Activated T-helper 1 cell treated with anti-CD3 and anti-CD28 coated beads, Interleukin-12 subunit alpha, Interleukin-12 subunit beta, Interleukin-2, Interleukin-4 antibody, amounts not matched to agents 30 ng/mL and 10 ng/mL and 1 ng/mL, durations not matched to agents 14 hours and 24 hours and 36 hours (primary cell): ENCODE measurements at places on chromosomes 16 and 17.

DNA sequence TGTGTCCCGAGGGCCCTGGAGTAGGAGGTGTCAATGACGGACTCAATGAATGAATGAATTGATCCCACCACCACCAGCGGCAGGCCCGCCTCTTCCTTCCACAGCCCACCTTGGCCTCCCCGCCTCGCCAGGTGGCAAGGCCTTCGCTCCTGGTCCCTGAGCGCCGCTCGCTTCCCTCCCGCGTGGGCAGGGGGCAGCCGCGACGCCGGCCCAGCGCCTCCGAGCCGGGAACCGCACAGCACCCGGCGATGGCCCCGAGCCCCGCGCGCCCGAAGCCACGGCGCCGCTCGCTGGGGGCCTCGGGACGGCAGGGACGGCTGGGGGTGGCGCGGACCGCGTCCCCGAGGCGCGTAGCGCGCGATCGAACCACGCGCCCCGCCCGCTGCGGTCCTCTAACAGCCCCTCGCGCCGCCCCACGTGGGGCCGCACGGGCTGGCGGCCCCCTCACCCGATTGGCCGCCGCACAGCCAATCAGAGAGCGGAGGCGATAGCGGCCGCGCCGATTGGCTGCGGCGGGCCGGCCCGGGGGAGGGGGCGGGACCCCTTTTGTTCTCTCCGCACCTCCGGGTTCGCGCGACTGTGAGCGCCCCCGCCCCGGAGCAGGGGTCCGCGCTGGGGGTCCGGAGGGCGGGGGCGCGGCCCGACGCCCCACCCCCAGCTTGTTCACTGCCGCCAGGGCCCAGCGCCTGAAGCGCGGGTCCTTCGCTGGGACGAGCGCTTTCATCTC is 31.4 kb downstream of the ACTG1 start:
- DNase-seq, result peak; percentile 63

- no peak for DNase-seq
Measured at GRCh38 chr17:11917415-11917814, 79.9 kb downstream of the ZNF18 start.

GRCh38 chr17:35448214-35448898 is at the start of gene SLFN13:
Gene SLFN13, minus strand, starts transcription at chr17:35448766. Its CDS starts 3,086 bp downstream, at chr17:35445680.
- peak; percentile 84 for DNase-seq

- no peak for DNase-seq
Measured at GRCh38 chr16:11232302-11232851, 23.6 kb downstream of the SOCS1 start.

GRCh38 chr17:29714146-29714545 is 91.4 kb upstream of the CORO6 start:
- DNase-seq, result no peak

DNA sequence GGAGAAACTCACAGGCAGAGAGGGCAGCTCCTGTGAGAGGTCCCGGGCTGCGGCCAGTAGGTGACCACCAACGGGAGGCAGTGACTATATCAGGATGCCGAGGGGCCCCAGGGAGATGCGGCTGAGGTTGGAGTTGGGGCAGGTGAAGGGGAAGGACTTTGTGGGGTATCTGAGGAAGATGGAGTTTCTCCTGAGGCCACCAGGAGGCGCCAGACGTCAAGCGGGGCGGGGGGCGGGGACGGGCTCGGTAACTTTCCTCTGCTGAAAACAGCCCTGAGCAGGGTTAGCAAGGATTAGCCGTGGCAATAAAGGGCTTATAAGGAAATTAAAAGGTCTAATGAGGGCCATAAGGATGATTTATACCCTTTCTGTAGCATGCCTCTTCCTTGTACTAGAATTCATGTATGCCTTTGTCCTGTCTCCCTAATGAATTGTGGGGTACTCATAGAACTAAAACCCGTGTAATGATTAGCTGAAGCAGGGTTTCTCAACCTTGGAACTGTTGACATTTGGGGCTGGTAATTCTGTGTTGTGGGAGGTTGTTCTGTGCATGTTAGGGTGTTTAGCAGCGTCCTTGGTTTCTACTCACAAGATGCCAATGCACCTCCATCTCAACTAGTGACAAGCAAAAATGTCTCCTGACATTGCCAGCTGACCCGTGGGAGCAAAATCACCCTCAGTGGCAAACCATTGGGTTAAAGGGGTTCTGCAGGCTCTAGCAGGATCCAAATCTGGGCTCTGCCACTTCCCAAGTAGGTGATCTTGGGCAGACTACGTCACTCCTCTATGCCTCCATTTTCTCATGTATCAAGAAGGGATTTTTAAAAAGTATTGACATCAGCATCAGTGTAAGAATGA is 74.8 kb upstream of the GRIN2A start:
- DNase-seq, result peak; percentile 6

DNA sequence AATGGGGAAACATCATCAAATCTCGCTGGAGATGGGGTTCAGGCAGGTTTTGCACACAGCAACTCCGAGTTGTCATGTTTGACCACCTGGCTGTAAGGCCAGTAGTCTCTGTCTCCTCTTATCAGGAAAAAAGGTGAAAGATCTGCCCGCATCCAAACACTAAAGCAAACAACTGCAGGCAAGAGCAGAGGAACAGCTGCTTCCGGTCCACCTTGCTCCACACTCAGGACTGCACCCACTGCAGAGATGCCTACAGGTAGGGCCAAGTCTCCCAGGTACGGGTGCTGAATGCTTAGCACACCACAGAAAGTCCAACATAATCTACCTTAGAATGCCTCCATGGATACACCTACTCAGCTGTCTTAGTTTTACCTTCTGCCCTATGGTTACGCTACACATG is 7.3 kb downstream of the TEX2 start:
- DNase-seq, result no peak

DNA sequence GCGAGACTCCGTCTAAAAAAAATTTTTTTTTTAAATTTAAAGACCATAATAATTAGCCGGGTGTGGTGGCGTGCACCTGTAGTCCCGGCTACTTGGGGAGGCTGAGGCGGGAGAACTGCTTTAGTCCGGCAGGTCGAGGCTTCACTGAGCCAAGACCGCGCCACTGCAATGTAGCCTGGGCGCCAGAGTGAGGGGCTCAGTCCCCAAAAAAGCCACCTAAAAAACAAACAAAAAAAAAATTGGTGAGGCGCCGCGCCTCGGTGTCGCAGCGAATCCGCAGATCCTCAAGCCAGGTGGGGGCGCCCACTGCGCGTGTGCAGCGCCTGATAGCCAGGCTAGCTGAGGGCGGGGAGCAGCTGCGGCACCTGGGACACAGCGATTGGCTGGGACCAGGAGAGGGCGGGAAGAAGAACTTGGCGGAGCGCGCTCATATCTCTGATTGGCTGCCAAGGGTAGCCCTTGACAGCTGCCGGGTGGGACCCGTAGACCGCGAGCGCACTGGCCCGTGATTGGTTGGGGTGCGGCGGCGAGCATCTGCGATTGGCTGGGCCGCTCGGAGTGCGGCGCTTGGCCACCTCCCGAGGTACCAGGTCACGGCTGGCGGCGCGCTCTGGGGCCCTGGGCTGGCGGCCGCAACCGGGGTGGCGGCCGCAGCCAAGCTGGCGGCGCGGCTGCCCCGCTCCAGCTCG is 9.0 kb upstream of the CLDN9 start:
- peak; percentile 98 for DNase-seq

GRCh38 chr16:56944954-56945839 is 13.3 kb downstream of the HERPUD1 start:
- no peak for DNase-seq

- no peak for DNase-seq
Measured at GRCh38 chr17:37551788-37552187, 57.4 kb downstream of the SYNRG start.

GRCh38 chr16:1584926-1585484 is 26.9 kb downstream of the IFT140 start:
- no peak for DNase-seq

DNA sequence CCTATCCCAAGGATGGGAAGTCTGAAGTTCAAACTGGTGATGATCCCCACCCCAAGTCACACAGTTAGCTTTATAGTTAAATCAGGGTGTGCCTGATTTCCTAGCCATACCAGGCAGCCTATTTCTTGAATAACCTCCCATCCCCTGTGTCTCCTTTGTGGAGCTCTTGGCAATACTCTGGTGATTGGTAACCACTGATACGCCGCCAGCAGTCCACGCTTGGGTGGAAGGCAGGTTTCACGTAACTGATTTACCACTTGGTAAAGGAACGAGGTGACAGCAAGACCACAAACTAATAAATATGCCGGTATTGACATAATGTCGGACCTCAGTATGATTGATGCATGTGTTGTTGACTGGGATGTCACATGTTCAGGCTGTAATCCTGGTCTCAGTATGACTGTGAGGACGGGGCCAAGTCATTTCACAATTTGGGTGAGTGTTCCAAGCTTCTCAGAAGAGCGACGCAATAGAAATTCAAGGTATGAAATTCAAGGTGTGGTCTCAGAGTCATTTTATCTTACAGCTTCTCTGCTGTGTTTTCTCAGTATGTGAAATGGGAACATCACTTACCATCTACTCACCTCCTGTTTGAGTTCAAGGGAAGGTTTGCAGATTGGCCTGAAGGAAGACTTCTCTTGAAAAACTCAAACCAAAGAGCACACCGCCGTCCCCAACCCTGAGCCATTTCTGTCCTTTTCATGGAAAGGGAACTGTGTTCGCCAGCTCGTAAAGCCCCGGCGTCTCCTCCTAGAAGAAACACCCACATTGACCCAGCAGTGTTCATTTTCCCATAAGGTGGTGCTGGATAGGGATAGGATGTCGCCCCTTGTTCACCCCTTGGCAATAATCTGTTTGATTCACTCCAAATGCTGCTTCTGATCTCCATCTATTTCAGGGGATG is 678.9 kb downstream of the WWOX start:
- DNase-seq, result peak; percentile 63

DNA sequence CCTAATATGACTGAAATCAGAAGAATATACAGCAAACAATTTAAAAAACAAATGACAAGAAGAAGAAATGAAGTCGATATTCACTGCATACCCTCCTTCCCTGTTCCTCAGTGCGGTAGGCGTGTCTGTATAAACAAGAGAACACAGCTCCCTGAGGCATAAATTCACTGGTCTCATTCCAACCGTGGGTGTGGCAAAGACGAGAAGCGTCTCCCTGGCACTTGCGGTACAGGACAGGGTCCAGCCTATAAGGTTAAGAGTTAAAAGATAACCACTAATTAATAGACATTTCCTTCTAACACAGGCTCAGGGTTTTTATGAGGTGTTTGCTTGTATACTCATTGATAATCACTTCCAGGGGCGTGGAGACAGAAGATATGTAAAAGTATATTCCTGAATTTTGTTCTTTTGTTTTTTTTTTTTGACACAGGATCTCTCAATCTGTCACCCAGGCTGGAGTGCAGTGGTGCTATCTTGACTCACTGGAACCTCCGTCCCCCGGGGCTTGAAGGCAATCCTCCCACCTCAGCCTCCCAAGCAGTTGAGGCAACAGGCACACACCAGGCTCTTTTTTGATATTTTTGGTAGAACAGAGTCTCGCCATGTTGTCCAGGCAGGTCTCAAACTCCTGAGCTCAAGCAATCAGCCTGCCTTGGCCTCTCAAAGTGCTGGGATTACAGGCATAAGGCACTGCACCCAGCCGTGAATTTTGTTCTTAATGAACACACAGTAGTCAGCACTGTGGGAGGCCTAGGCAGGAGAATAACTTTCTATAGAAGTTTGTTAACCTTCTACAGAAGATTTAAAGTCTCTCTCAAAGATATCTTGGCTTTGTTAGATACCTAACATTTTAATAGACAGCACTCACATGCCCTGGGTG is 59.1 kb upstream of the CLEC18B start:
- DNase-seq, result no peak

- no peak for DNase-seq
Measured at GRCh38 chr17:49952912-49953497, 16.0 kb upstream of the DLX4 start.

GRCh38 chr17:62696726-62697490 is 69.4 kb downstream of the MRC2 start:
- no peak for DNase-seq

- no peak for DNase-seq
Measured at GRCh38 chr17:69434164-69434579, 19.7 kb downstream of the MAP2K6 start.

- DNase-seq, result no peak
Measured at GRCh38 chr17:65457183-65457582, 104.3 kb downstream of the AXIN2 start.

DNA sequence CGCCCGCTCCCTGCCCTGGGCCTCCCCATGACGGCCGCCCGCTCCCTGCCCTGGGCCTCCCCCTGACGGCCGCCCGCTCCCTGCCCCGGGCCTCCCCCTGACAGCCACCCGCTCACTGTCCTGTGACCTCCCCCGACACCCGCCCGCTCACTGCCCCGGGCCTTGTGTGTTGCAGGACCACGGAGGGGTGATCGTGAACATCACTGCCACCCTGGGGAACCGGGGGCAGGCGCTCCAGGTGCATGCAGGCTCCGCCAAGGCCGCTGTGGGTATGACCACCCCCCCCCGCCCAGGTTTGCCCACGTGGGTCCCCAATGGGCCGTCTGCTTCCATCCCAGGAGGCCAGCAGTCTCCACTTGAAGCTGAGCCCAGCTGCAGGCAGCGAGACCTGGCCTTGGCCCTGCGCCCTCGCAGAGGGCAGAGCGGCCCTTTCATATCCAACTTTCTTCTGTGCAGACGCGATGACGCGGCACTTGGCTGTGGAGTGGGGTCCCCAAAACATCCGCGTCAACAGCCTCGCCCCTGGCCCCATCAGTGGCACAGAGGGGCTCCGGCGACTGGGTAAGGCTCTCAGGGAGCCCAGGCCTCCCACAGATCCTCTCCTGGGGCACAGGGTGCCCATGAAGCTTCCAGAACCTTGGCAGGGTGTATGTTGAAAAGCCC is 9.0 kb downstream of the DECR2 start:
- DNase-seq, result no peak

- no peak for DNase-seq
Measured at GRCh38 chr17:10598621-10599020, 49.2 kb upstream of the MYH2 start.

GRCh38 chr16:2072926-2073325 is 25.1 kb downstream of the TSC2 start:
- DNase-seq, result no peak

- no peak for DNase-seq
Measured at GRCh38 chr17:45888392-45888791, 6.0 kb upstream of the MAPT start.

- no peak for DNase-seq
Measured at GRCh38 chr17:44942456-44942855, 5.1 kb downstream of the KIF18B start.

- no peak for DNase-seq
Measured at GRCh38 chr16:69880640-69881133, 70.4 kb upstream of the CLEC18A start.

DNA sequence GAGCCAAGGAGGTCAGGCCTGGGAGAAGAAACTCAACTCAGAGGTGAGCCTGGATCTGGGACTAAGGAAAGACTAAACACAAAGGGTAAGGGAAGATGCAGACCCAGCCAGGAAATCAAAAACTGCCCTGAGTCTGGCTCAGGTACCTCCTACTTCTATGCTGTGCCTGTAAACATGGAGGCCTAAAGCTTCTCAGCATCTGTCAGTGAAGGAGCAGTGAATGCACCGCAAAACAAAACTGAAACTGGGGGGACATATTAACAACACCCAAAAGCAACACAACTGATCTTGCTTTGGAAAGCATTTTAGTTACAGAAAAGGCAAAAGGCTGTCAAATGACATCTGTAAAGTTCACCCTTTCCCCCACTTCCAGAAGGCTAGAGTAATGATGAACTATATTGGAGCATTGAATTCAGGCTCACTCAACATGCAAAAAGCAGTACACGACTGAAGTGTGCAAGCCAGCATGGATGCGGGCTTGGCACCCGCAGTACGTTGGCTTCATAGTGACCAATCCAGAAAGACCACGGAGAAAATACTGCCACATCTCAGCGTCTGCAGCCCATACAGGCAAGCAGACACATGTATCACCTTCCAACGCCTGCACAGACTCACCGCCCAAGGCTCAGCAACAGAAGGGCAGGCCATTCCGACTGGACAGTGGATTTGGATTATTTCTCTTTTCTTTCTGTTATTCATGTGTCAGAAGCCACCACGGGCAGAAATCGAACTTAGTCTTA is 3.8 kb downstream of the TBC1D16 start:
- DNase-seq, result no peak

GRCh38 chr16:83002351-83003334 is 375.9 kb downstream of the CDH13 start:
- no peak for DNase-seq
